Panc1 (cell line): ENCODE measurements at places on chromosomes 4 and X. TPM values are rescaled to one million over a fixed set of nuclear protein-coding genes. Genes with fewer than 3 reads are reported as not detected.

The LRCH2 gene
- total RNA-seq, result 0.13 TPM

The IBSP gene
- not detected for total RNA-seq

The CLDN22 gene
- not detected for total RNA-seq

The VSIG1 gene
- not detected for total RNA-seq

DNA sequence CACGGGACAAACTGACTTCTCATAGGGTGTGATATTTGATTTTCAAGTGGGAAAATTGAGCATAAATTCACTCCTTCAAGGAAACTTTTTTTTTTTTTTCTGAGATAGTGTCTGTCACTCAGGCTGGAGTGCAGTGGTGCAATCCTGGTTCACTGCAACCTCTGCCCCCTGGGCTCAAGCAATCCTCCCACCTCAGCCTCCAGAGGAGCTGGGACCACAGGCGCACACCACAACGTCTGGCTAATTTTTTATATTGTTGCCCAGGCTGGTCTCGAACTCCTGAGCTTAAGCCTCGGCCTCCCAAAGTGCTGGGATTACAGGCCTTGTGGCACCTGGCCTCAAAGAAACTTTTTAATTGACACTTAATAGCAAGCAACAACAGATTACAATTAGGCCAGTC is 13.8 kb downstream of the CLDN34 start:
- DNase-seq, result no peak

DNA sequence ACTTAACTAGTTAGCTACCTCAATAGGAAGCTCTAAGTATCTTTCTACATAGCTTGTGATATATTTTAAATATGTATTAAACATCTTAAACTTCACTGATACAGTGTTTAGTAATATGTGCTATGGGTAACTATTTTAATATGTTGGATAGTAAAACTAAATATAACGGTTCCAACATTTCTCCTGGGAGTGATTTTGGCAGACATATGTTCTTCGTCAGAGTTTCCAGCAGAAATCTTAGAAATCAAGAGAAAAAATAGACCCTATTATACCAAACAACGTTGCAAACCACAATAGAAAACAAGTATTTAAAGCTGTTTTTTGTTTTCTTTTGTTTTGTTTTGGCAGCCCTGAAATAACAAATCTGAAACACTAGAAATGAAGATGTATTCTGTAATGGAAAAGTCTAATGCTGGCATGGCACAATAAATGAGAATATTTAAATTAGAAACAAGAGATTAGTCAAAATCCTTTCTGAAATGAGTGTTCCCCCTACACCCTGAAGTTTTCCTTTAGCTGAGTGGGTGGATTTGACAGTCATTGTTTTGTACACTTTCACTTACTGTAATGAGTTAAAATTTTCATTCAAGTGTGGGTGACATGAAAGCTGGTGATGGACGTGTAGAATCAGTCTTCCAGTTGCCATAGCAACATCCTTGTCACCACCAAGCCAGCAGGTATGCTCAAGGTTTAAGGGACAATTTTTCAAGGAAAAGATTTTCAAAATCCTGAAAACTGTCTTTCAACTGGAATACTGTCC is 233.5 kb downstream of the SCFD2 start:
- no peak for DNase-seq

GRCh38 chr4:14602206-14602605 is 400.1 kb upstream of the CPEB2 start:
- DNase-seq, result no peak

DNA sequence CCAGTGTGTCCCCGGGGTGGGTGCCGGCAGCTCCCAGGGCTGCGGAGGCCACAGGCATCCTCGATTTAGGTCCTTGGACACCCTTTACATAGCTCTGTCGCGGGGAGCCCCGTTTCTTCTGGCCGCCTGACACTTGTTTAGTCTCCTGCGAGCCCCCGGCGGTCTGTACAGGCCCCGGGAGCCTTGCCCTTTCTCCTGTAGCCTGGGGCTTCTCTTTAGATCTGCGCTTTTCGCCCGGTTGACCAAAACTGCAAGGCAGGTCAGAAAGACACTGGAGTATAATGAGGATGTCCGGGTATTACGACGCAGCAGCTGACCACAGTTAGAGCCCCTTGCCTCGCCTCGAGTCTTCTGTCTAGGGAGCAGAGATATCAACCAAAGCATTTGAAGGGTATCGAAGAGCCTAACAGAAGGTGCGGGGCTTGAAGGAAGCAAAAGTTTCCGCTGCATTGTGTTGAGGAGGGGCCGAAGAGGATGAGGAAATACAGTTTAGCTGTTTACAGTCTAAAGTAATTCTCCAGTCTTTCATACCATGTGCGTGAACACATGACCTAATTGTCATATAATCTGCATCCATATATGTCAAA is 479 bp downstream of the BRCC3 start:
- DNase-seq, result no peak

- no peak for DNase-seq
Measured at GRCh38 chrX:9542106-9542760, 77.4 kb downstream of the TBL1X start.
